Peyer's patch (tissue), 4 donors: ENCODE measurements at places on chromosomes 1 and 21.

DNA sequence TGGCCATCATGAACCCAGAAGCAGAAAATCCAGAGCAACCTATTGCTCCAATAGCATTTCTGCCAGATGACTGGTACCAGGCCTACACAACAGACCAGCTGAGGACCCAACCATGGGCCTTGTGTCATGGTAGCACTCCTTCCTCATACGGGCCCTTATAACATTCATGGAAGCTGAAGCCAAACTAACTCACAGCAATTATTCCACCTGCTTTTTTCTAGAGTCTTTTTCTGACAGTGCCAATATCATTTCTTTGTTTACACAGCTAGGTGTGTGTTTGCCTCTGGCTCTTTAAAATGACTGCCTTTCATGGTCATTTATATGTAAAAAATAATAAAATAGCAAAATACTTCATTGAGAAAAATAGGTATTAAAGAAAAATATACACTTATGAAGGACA lies 3.9 kb upstream of the WDR64 start:
- no peak for DNase-seq

DNA sequence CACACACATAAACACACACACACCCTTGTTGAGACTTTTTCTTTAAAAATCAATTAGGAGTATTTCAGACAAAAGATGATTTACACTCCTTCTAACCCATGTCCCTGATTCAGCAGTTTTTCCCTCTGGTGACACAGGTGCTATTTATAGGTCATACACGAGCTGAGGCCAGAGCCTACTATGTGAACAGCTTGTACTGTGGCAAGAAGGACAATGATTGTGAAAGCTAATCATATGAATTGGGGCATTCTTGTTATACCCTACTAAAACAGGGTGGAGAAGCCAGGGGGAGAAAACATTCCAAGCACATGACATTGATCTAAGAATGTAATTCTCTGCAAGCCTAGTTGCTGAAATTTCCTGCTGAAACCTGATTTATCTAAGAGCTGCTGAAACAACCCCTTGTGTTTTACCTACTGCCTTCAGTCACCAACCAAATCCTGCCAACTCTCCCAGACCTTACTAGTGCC lies 60.3 kb downstream of the XCL1 start:
- DNase-seq: peak; percentile 54

- no peak for DNase-seq
Measured at GRCh38 chr1:177864538-177865305, 105.1 kb downstream of the SEC16B start.

GRCh38 chr21:35507181-35507759 lies 458.2 kb upstream of the RUNX1 start:
- DNase-seq: no peak

- DNase-seq: peak; percentile 96
Measured at GRCh38 chr1:109763646-109764415, at the start of gene EPS8L3. Gene EPS8L3, minus strand, starts transcription at chr1:109763923. Its CDS starts 2,174 bp downstream, at chr1:109761749.

DNA sequence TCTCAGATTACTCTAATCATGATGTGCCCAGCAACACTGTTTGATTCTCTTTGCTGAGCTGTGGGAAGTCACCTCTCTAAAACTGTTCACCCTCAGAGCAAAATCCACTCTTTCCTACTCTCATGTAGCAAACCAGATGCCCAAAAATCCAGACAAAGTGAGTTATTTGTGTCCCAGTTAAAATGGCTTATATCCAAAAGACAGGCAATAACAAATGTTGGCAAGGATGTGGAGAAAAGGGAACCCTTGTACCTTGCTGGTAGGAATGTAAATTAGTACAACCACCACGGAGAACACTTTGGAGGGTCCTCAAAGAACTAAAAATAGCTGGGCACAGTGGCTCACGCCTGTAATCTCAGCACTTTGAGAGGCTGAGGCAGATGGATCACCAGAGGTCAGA lies 384.0 kb downstream of the HHIPL2 start:
- no peak for DNase-seq

- no peak for DNase-seq
Measured at GRCh38 chr1:28249866-28250295, 9.4 kb upstream of the SESN2 start.

- no peak for DNase-seq
Measured at GRCh38 chr1:1755426-1755825, 22.8 kb downstream of the NADK start.

DNA sequence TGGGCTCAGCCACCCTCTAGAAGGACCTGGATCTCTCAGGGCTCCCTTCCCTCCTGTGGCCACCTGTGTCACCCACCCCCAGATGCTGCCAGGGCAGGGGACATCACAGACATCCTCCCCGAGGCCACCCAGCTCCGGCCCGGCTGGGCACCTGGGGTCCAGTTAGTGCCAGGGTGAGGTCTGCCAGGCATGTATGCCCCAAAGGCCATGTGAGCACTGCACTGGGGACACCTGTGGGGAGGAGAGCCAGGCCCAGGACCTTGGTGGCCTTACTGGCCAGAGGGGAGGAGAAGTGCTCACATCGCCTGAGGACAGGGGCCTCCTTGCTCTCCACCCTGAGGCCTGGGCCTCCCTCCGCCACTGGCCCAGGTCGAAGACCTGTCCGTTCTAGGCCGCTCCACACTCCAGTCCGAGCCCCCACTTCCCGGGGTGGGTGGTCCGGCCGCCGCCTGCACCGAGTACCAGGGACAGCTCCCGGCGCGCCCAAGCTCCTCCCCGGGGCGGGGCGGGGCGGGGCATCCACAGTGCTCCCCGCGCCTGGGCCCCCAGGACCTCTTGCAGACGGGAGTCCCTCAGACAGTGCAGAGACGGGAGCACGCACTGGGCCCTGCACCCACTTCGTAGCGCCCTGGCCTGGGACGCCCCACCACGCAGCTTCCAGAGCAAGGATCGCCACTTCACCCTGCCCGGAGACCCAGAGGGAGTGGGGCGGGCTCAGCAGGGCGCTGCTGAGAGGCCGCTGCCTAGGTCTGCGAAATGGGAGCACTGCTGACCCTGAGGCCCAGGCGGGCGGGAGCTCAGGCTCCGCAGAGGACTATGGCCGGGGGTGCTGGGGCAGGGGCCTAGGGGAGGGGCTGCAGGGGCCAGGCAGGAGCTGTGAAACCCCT lies 34.3 kb upstream of the CCDC27 start:
- no peak for DNase-seq

- peak; percentile 54 for DNase-seq
Measured at GRCh38 chr1:201348211-201348566, 29.3 kb downstream of the TNNT2 start.

GRCh38 chr1:75791022-75791421 lies 5.0 kb downstream of the RABGGTB start:
- no peak for DNase-seq

DNA sequence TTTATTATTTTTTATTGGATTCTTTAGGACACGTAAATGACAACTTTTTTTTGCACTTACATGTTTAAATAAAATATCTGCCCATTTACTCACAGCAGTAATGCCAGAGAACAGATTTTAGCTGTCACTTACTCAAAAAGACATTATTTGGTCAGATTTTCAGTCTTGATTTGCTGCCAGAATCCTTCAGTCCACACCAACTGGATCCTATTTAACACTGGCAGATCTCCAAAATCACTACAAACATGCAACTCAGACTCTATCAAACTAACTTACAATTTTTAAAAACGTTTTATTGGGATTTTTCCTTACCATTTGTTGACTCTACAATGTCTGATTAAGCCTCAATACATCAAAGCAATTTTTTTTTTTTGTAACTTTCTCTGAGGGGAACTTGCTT lies 11.1 kb downstream of the ATP6V1G3 start:
- DNase-seq: no peak

DNA sequence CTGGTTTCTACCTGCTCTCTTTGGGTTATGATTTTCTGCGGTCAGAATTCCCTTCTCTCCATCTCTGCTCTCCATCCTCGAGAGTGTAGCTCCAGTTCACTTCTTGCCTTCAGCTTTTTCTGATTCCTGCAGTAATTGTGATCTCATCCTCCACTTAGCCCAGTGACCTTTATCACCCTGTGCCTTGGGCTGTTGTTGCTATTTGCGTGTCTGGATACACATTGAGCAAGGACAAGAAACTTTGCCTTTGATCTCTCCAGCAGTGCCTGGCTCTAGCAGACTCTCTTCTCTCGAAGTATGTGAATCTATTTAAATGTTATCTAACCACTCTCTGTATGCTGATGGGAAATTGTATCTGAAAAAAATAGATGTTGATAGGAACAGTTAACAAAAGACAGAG lies 76.4 kb upstream of the MARK1 start:
- DNase-seq: no peak

GRCh38 chr1:20787029-20787839 lies at the start of gene HP1BP3:
Gene HP1BP3, minus strand, starts transcription at chr1:20787307. Its CDS starts 6,867 bp downstream, at chr1:20780440.
- DNase-seq: peak; percentile 90

DNA sequence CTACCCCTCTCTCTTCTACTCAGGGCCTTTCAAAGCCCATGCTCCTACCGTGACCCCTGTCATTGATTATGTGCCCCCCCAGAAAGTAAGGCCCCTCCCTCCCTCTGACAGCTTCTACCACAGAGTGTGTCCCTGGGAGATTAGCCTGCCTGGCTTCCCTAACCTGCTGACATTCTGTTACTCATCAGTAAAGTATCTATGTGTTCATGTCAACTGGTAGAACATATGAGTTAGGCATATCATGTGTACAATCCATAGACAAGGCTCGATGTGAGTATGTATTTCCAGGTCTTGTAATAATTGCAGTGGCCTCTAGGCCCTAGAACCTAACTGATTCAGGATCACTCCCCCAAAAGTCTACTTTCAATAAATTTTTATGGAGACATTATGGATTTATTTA lies 120.0 kb downstream of the GIPC2 start:
- DNase-seq: no peak

DNA sequence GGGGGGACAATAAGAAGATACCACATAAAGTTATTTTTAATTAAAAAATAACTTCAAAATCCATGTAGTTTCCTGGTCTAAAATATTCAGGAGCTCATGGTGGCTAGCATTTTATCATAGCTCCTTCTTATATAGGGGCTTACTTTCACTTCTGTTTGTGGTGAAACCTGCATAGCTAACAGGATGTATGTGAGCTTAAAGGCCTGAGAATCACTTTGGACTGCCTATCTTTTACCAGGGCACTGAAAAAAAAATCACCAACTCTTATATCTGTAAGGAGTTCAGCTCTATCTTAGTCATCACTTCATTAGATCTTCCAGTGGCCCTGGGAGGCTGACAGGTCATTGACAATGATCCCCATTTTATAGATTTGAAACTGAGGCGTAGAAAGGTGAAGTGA lies 21.3 kb downstream of the UROD start:
- no peak for DNase-seq

DNA sequence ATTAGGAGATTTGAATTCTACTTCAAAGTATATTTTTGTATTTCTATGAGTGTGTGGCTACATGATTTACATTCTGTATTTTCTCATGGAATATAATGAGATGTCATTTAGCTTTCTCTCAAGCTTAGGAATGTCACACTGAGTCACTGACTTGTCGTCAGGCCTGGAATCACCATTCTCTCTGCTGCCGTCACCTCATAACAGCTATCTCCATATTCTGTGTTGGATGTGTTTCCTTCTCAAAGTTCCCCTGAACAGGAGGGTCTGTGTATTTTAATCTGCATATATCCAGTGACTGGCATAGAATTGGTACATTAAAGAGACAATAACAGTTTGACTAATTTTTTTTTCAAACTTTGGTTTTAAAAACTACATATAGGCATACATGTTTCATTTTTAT lies 35.9 kb downstream of the LYPLAL1 start:
- DNase-seq: no peak

GRCh38 chr1:11610629-11611180 lies 43.5 kb downstream of the FBXO2 start:
- DNase-seq: no peak

- DNase-seq: no peak
Measured at GRCh38 chr1:182113879-182114626, 52.5 kb upstream of the ZNF648 start.

DNA sequence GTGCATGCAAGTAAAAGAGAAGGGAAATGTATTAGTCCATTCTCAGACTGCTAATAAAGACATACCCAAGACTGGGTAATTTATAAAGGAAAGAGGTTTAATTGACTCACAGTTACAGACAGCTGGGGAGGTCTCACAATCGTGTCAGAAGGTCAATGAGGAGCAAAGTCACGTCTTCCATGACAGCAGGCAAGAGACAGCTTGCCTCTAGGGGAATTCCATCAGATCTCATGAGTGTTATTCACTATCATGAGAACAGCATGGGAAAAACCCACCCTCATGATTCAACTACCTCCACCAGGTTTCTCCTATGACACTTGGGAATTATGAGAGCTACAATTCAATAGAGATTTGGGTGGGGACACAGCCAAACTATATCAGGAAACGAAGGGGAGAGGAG lies 8.1 kb downstream of the KRTAP21-3 start:
- no peak for DNase-seq

- no peak for DNase-seq
Measured at GRCh38 chr1:90176530-90176929, 181.6 kb downstream of the ZNF326 start.

DNA sequence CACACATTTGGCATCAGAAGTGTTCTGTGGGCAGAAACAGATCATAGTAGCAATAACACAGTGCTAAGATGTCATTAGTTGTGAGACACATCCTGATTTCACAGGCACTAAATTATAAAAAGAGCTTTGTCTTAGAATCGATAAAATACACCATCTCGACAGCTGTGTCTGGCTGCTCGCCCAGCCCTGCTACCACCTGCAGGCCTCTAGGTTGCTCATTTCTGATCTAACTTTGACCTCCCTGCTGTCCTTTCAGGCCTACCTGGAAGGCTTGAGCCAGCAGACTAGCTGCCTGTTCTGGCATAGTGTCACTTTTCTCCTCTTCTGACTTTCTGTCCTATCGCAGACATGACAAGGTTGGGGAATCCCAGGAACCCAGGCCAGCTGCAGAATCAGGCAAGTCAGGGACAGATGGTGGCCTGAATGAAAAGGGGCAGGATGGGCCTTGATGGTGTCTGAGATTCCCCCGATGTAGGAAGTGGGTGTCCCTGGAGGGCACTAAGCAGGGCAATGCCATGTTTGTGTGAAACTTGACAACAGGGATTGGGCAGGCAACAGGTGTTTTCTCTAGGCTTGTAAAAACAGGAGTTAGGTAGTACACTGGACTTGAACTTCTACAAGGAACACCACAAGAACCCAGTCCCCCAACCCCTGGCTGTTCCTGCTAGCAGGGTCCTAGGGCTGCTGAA lies 66.6 kb upstream of the RHOU start:
- DNase-seq: no peak

- peak; percentile 78 for DNase-seq
Measured at GRCh38 chr1:46166521-46167462, 8.1 kb upstream of the TSPAN1 start.

DNA sequence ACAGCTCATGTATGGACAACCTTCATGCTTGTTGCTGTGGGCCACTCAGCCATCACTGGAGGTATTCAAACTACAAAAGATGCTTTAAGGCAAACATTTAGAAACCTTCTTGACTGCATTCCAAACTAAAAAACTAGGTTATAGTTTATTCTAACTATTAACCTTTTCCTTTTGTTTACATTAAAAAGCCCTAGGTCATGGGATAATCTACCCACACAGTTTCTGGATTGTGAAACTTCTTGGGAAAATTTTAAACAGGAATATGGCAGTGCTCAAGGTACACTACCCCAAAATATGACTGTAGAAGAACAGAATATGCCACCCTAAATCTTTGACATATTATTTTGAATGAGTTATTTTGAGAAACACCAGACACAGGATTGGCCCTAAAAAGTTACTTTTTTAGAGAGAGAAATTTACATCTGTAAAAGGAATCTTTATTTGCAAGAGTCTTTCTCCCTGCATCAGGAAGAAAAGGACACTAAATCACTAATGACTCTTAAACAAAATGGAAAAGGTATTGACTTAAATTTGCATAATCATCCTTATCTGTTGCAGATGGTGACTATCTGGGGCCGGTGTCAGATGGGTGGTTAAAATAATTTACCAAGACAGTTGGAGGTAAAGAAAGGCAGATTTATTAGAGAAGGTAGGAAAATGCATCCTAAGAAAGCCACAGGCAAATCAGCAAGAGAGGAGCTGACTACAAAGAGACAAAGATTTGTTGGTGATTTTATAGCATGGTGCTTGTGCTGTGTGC lies 25.1 kb upstream of the NUF2 start:
- DNase-seq: no peak
